Fibroblast of skin of right biceps (primary cell): ENCODE measurements at places on chromosomes 12 and 14.
A peak's percentile ranks its signal among the peaks of the same experiment; 100 is the strongest.

GRCh38 chr12:22431693-22432251 lies 97.3 kb upstream of the ST8SIA1 start:
- DNase-seq = no peak

DNA sequence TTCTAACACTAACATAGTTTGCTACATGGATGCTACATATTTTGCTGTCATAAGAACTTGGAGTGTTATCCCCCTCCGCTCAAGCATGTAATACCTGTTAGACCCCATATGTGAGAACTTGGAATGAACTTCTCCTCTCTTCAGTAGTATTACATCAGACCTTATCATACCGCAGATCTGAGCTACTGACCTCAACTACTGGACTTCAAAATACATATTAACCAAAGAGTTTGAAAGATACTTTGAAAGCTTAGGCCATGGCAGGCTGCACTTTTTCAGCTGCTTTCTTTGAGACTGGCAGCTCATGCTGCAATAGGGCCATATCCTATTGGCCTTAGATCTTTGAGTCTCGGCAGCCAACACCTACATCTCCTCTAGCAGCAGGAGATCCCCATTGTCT lies 74.8 kb downstream of the EEA1 start:
- no peak for DNase-seq

- DNase-seq = no peak
Measured at GRCh38 chr14:101834800-101835547, 73.5 kb downstream of the PPP2R5C start.

DNA sequence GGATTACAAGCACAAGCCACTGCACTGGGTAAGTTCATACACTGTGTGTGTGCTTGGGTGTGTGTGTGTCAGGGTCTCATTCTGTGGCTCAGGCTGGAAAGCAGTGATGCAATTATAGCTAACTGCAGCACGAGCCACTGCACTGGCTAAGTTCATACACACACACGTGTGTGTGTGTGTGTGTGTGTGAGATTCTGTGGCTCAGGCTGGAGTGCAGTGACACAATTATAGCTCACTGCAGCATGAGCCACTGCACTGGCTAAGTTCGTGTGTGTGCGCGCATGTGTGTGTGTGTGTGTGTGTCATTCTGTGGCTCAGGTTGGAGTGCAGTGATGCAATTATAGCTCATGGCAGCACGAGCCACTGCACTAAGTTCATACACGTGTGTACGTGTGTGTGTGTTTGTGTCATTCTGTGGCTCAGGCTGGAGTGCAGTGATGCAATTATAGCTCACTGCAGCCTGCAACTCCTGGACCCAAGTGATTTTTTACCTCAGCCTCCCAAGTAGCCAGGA lies 85.4 kb downstream of the HECTD1 start:
- DNase-seq = peak; percentile 23

GRCh38 chr12:32824596-32824995 lies 68.9 kb upstream of the YARS2 start:
- DNase-seq = no peak

DNA sequence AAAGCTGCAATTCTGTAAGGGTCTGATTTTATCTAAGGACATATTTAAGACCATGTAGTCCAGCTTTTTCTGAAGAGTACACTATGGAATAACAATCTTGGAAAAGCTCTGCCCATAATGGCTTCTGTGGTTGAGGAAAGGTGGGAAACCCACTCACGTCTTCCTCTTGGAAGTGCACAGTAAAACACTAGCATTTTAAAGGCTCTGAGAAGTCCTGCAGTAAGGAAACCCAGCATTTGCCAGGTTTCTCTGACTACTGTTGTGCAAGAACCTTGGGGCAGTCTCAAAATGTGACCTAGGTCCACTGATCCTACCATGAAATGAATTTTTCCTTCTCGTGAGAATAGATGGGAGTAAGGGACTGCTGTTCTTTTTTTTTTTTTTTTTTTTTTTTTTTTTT lies 11.9 kb downstream of the MAP1LC3B2 start:
- no peak for DNase-seq

- DNase-seq = no peak
Measured at GRCh38 chr14:95151561-95151960, 5.8 kb downstream of the DICER1 start.
